ENCODE measurements at places on chromosomes 11 and 22. TPM values are rescaled to one million over a fixed set of nuclear protein-coding genes. Genes with fewer than 3 reads are reported as not detected.

Gene MAP6
- 5.7 TPM for total RNA-seq

Gene ZNF280B
- under 0.01 TPM for total RNA-seq

Gene PTPRCAP
- total RNA-seq, result 0.26 TPM

Gene GRK3
- 0.66 TPM for total RNA-seq

Gene ARHGAP20
- total RNA-seq, result 6.5 TPM

All from aortic smooth muscle cell (primary cell).